ENCODE measurements at places on chromosomes 3 and 15. TPM values are rescaled to one million over a fixed set of nuclear protein-coding genes. Genes with fewer than 3 reads are reported as not detected.

Gene ADPRH
- 1.6 TPM for polyA plus RNA-seq

Gene GOLGA6L10
- 0.44 TPM for polyA plus RNA-seq

Gene ARNT2
- polyA plus RNA-seq: 27.5 TPM

Gene TBC1D23
- 46.7 TPM for polyA plus RNA-seq

Gene RTP3
- polyA plus RNA-seq: not detected

Gene ACKR2
- polyA plus RNA-seq: not detected

Gene CATSPER2
- polyA plus RNA-seq: 1.9 TPM

Gene BCL2A1
- polyA plus RNA-seq: not detected

Gene CCRL2
- not detected for polyA plus RNA-seq

Gene PCSK6
- 0.42 TPM for polyA plus RNA-seq

- DNase-seq: no peak
Measured at GRCh38 chr3:137792626-137793271, 28.6 kb downstream of the SOX14 start.

DNA sequence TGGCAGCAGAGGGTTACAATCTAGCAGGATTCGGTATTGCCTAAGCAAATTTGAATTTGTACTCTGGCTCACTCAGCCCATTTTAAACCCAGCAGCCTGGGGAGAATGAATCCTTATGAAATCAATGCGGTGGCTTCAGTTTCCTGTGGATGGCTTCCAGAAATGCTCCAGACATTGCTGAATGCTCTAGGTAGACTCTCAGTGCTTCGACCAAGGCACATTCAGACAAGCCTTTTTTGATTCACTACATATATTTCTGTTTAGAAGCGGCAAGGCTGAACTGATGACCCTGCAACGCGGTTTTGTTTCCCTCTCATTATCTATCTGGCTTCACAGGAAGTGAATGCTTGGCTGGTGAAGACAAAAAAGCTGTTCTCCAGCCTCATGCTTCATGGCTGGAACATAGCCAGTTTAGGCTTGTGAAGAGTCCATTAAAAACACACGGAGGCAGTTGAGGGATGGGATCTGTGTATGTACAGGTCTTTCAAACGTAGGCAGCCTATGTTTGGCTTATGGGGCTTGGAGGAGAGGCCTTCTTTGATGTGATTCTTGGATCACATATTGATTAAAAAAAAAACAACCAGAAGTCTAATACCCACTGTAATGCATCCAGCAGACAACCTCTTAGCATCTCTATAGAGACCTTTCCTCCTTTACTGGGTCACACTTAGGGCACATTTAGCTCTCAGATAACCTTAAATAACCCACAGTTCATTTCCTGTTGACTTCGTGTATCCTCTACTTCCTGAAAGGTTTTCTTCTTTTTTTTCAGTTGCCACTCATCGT lies 400.2 kb upstream of the TBL1XR1 start:
- peak; percentile 57 for DNase-seq

DNA sequence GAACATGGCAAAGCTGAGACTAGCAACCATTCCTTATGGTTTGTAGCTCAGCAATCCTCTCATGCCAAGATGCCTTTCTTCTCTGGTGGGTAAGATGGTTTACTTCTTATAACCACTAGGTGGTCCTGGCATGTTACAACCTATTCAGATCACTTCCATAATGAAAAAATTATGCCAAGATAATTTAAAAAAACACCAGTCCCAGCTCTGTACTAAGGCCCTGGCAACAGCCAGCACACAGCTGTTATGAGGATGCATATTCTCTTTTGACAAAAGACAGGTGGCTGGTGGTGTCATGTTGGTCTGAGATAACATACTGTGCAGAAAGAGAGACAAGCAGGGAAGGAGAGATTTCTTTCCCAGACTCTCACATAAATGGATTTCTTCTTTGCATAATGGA lies 65.7 kb upstream of the FRMD4B start:
- no peak for DNase-seq

DNA sequence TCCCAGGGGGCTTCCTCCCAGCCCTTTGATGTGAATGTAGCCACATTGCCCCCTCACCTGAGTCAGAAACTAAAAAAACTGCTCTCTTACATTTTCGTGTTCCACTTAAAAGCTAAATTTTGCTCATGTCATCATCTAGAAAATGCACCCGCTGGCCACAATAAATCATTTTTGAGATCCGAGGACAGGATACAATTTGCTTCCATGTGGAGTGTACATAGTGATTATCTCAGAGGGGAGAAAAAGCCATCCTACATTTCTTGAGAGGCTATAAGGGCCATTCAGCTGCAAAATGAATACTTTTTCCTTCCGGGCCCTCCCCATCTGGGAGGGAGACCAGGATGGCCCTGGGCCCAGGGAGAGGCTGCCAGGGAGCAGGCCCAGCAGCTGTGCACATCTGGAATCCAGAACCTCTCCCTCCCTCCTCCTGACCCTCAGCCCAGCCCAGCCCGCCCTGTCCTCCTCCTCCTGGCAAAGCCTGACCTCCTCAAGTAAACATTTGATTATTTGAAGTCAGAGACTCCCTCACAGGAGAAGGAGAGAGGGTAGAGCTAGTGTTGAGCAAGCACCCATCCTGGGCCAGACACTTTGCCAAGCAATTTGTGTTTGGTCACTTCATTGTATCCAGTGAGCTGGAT lies 59.1 kb downstream of the CORO2B start:
- no peak for DNase-seq

DNA sequence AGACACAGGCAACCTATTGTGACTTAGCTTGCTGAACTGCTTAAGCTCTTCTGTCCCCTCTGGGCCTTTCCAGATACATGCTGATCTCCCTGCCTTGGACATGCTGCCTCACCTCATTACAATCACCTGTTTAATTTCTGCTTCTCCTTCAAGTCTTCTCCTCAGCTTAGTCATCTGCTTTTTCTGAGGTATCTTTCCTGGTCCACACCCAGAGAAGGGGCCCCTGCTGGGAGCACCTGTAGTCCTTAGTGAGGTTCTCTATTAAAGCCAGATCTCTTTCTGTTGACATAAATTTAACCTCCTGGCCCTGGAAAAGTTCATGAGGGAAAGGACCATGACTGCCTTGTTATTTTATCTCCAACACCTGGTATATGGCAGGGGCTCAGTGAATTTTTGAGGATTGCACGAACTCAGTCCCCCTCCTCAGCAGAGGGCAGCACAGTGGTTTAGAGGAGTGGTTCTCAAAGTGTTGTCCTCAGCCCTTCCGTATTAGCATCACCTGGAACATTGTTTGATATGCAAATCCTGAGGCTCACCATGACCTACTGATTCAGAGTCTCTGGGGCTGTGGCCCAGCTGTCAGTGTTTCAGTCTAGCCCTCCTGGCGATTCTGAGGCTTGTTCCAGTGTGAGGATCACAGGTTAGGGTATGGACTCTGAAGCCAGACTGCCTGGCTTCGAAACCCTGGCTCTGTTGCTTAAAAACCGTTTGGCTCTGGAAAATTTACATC lies 12.7 kb downstream of the COL6A6 start:
- DNase-seq: no peak

- DNase-seq: no peak
Measured at GRCh38 chr3:117995842-117996437, 1038.7 kb downstream of the IGSF11 start.

- DNase-seq: no peak
Measured at GRCh38 chr3:139325551-139325950, 18.3 kb upstream of the MRPS22 start.

DNA sequence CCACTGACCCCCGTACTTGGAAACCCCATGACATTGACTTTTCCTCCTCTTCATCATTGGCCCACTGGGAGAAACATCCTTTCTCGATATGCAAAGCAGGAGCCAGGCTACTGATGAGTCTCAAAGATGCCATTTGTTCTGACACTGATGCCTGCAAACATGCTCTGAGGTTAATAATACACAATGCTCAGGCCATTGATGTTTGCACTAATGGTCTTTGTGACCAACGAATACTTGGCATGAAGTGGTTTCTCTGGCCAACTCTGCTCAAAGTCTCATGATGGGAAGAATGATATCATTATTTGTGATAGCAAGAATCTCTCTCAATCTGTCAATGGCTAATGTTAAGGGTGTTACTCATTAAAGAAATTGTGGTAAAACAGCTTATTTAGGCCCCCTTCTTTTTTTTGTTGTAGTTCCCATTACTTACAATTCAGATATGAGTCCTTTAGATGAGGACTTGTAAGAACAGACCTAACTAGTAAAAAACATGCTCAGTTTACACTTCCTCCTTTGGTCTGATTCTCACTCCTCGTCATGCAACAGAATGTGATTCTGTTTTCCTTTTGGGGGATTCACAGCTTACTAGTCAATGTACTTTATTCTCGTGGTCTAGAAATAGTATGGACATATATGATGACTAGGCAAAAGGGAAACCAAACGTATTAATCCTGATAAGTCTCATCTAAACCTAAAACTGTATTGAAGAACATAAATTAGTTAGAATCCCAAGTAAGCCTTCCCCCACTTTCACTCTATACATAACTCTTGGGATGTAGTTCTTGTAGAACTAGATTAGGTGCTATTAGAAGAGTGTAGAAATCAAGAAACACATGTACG lies 488.8 kb upstream of the DPPA4 start:
- no peak for DNase-seq

DNA sequence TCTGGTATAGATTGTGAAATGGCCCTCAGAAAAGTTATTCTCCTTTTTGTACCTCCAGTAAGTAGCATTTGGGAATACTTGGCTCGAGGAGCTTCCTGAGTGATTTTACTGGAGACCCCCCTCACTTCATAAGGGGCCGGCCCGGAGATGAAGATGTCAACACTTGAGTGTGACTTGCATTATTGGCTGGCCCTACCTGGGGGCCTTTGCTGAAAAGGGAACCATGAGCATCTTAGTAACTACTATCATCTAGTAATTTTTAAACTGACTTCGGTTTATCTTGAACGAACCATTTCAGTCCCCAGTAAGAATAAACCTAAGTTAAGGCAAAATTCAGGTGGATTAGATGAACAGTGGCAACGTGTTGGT lies 1.3 kb downstream of the FAIM start:
- no peak for DNase-seq

DNA sequence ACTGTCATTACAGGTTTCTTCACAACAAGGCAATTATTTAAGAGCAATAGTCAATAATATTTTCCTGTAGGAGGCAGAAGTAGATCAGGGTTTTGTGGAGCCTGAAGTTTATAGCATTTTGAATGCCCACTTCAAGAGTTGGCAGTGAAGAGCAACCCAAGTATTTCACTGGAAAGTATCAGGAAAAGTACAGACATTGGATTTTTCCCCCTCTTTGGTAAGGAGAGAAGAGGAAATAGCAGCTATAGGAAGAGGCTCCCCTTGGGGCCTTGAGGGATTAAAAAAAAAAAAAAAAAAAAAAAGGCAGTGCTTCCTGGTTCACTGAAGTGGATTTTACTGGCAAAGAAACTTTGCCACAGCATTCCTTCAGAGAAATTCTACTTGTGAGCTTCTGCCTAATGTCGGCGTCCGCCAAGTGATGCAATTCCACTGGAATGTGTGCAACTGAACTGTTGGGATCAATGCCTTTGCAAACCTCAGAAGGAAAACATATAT lies 5.7 kb upstream of the CNTN6 start:
- no peak for DNase-seq

GRCh38 chr3:25429361-25430286 lies 1.6 kb downstream of the RARB start:
- DNase-seq: no peak

DNA sequence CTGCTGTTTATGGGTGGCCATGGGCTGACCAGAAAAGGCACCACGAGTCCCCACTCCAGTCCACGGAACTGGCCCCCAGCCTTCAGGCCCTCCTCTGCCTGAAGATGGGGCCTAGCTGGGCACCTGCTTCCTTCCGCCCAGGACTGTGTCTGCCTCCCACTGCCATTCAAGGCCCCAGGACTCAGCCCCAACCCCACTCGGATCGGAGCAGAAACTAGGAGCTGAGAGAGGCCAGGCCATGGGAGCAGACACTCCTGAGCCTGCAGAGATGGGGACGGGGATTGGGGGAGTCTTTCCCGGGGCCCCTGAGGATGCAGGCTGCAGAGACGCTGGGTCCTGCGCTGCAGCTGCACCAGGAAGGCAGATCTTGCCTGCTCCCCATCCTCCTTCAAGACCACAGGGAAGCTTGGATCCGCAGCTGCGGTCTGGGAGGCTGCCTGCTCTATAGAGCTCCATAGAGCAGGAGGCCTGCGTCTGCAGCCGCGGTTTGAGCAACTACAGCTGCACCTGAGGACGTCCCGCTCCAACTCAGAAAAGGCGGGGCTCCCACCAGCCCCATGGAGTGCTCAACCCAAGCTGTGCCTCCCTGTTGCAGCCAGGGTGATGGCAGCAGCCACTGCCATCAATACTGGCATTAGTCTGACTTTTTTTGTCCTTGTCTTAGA lies 383.9 kb upstream of the TMCO5A start:
- no peak for DNase-seq

DNA sequence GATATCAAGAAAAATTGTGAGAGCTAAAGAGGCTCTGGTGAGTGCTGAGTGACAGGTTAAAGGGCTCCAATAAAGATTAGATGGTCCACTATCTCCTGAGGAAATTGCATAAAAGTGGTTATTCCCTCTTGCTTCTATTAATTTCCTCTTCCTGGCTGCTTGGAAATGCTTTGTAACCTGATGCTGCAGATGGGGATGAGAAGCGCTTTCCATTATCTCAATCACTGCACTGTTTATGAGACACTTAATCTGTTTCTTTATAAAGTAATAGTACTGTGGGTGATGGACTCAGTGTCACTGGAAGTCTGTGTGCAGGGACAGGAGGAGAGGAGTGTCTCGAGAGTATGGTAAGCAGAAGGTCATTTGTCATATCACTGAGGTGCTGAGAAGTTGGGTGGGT lies 305.3 kb downstream of the EPHB1 start:
- DNase-seq: no peak

DNA sequence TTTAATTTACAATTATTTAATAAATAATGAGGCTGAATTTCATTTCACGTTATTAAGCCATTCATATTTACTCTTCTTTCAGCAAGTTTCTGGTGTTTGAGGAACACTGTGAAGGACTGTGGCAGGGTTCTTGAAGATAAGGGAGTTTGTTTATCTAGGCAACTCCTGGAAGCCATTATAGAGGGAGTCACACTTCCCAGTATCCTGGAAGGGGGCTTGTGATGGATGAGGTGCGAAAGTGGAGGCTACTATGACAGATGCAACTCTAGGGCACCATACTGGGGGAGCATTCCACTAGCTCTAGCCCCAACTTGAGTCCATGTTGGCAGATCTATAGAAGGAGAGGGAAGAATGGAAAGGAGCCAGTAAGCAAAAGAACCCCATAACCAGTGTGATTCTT lies 14.4 kb downstream of the CNOT10 start:
- no peak for DNase-seq

DNA sequence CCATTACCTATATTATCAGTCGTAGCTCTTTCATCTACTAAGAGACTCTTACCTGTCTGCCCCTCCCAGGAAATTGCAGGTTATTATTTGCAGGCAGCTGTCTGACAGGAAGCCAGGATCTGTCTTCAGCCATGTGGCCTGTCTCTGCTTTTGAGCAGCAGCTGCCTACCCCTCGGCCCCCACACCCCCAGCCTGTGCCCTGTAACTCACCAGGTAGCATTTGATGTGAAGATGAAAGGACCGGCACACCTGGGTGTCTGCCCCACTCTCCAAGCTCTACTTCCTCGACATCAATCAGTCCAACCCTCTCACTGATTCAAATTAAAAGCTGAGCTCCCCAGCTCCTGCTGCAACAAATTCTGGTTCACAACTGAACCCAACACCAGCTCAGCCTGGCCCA lies 197.2 kb upstream of the CTNNB1 start:
- no peak for DNase-seq
